ENCODE measurements at places on chromosomes 3 and 15.

GRCh38 chr15:70879401-70879800 is 12.8 kb downstream of the THAP10 start:
- no peak for DNase-seq

DNA sequence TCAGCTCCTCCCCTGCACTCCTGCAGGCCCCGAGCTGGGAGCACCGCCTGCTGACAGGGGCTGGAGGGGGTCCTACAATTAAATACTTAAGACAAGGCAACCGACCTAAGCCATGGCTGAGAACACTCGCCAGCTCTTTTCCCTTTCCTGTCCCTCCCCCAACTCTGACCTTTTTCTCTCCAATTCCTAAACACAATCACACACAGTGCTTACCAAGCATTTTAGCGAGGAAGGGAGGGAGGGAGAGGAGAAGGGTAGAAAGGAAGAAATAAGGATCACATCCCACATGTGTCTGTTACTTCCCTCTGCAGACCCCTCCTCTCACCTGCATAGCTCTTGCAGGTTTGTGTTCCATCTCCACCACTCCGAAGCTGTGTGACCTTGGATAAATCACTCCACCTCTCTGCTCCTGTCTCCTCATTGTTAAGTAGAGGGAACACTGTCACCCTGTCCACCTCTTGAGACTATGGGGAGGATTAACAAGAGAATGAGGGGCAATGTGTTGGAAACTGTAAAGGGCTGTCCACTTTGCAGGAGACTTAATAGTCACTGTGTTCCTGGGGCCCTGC is 63.6 kb downstream of the CYP11A1 start:
- peak; percentile 68 for DNase-seq

GRCh38 chr3:122415104-122415744 is 638 bp downstream of the WDR5B start:
- DNase-seq, result no peak

DNA sequence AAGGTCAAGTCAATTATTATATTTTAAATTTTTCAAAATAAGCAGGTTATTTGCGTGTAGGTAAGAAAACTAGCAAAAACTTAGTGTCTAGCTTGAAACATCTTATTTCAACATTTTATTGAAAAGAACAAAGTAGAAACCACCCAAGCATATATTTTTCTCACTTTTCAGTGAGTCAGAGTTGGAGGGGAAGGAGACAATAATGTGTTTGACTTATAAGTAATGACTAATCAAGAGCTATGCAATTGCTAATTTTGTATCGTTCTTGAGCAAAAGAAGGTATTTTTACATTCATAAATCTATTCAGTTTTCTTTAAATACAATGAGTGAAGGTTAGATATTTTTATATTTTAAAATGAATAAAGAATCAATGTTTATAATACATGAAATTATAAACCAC is 54.4 kb upstream of the P2RY1 start:
- no peak for DNase-seq

DNA sequence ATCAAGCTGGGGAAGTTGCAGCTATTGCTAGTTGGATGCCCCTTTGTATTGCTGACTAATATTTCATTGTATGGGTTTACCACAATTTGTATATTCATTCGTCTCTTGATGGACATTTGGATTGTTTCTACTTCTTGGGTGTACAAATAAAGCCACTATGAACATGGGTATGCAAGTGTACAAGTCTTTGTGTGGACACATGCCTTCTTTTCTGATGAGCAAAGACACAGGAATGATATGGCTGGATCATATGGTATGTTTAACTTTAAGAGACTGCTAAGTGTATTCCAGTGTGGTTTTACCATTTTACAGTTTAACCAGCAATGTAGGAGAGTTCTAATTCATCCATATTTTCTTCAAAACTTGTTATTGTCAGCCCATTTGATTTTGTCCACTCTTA is 32.2 kb downstream of the NECTIN3 start:
- DNase-seq, result no peak

- no peak for DNase-seq
Observed at GRCh38 chr3:9036404-9037131, 73.3 kb upstream of the RAD18 start.

GRCh38 chr3:32596909-32597369 is 26.3 kb upstream of the DYNC1LI1 start:
- no peak for DNase-seq

DNA sequence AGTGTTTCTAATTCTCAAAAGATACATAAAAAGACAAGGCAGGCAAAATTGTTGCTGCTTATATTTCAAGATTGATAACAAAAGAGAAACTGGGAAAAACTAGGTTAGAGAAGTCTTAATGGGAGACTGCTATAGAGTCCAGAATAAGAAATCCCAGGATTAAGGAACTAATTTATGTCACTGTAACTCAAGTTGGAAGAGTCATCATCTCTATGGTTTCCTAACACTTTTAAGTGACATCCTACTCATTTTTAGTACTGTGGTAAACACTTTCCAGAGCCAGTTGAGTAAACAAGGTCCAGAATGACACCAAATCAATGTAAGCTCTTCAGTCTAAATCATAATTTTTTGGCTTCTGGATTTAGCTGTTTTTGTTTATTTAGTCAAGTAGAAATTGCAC is 8.0 kb downstream of the CLDN16 start:
- no peak for DNase-seq

- peak; percentile 34 for DNase-seq
Observed at GRCh38 chr3:165624761-165625160, 212.5 kb downstream of the BCHE start.

DNA sequence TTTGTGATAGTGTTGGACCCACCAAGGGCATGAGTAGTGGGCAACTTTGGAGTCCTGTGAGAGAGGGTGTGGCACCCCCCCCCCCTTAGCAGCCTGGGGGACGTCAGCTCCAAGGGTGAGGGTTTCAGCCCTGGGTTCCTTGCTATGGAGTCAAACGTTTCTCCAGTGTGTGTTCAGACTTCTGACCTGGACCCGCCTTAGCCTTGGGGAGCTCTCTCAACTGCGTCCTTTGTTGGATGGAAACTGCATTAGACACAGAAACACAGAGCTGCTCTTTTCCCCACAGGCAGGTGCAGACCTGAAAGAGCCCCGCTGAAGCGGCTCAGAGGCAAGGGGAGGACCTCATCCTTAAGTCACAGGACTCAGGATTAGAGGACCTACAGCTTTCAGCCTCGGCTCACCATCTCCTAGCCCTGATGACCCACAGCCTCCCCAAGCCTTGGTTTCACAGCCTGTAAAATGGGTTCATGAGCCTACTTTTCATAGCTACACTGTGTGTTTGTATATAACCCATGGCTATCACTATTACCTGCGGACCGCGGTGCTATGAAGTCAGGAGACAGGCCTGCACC is 19.9 kb downstream of the ZNF710 start:
- DNase-seq, result no peak

DNA sequence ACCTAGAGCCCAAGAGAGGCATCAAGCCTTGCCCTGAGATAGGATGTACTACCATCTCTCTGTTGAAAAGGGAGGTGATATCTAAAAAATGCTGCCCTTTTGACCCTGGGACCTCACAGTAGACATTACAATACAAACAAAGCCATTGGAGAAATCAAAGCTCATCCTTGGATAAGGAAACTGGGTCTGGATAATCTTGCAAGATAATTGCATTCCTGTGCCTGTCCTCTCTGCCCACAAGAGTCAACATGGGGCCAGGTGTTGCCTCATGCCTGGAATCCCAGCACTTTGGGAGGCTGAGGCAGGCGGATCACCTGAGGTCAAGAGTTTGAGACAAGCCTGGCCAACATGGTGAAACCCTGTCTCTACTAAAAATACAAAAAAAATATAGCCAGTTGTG is 57.3 kb upstream of the DLG1 start:
- DNase-seq, result no peak

DNA sequence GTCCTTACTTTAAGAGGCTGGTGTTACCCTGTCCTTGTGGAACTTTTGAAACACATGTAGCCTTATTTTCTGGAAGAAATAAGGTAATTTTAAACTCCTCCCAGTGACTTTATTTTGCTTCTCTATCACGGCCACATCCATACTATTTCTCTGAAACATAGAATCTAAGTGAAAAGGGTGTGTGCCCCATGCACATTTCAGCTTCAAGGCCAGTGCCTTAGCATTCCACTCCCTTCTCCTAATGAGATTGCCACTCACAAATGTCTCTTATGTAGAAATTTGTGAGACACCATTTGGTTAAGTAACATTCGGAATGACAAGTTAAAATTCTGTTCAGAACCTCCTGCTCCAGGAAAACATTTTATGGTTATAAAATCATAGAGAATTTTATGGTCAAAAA is 562.7 kb downstream of the TUSC7 start:
- DNase-seq, result peak; percentile 13

DNA sequence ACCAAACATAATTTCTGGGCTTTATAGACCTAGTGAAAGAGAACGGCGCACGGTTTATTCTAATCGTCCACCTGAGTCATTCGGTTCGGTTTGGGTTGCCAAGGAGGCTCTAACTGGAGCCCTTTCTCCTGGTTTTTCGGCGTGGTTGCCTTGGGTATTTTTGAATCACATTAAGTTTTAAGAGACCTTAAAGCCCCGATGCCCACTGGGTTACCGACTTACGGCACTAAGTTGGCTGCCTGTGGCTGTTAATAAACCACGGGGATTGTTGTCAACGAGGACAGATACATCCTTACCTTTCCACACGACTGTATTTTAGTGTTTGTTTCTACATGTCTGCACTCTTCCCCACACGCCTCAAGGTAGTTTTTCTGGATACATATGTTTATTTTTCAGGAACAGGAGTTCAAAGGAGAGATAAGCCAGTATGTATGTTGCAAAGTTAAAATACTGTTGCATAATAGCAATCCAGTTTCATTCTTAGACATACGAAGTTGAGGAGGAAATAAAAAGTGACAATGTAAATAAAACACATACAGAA is 1.2 kb upstream of the ANP32A start:
- DNase-seq, result peak; percentile 55

- peak; percentile 28 for DNase-seq
Observed at GRCh38 chr3:169665264-169666075, 2.0 kb upstream of the MECOM start.

- no peak for DNase-seq
Observed at GRCh38 chr15:29130951-29131839, 138.4 kb downstream of the NSMCE3 start.

DNA sequence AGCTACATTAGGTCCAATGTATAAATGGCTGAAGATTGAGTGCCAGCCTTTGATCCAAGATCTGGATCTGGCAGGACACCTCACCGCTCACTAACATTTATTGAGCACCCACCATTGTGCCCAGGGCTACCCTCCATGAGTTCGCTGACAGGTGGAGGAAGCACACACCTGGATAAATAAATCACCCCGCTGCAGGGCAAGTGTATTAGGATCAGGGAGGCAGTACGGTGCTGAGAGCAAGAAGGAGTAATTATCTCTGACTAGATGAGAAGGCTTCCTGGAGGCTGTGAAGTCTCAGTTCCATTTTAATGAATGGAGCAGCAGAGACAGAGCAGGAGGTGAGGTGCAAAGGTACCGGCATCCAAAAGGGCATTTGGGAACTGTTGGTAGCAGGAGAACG is 104.1 kb downstream of the LIPC start:
- no peak for DNase-seq

DNA sequence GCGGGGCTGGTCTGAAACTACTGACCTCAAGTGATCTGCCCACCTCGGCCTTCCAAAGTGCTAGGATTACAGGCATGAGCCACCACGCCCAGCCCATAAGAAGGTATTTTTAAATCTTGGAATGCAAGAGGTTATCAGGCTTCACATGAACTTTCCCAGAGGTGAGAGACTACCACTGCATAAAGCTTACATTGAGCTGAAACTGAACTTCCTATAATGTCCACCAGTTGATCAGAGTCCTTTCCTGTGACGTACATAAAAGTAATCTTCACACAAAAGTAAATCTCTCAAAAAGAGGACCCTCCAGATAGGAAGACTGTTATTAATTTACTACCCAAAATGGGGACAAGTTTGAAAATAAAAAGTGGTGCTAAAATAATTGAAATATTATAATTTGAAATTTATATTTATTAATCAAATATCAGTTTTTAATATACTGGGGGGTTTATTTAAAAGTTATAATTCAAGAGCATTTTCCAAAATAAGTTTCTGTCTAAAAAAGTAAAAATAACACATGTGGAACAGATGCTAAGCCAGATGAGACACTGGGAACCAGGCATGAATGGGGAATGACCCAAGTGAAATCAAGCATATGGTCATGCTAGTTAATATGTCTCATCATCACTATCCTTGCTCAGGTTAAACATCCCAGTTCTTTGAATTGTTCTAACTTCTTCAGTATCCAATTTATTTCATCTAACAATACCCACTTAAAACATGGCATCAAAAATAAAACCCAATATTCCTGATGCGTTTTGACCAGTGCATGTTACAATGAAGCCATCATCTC is 269.9 kb upstream of the UBE2E2 start:
- no peak for DNase-seq

DNA sequence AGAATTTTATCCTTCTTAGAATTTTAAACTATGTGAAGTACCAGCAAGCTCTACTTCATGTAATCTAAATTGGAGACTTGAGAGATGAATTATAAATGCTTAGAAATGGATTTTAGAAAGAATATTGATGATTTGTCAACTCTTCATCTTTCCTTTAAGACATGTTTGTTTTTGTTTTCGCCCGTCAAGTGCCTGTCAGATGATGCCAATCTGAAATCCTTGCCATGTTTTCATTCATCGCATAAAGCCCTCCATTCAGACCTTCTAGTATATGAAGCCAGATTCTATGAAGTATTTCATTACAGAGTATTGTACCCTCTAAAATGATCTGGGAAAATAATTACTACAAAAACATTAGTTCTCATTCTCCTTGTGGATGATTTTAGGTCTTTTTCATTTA is 223.2 kb upstream of the SOX2 start:
- no peak for DNase-seq

GRCh38 chr3:32612547-32612946 is 41.9 kb upstream of the DYNC1LI1 start:
- no peak for DNase-seq

DNA sequence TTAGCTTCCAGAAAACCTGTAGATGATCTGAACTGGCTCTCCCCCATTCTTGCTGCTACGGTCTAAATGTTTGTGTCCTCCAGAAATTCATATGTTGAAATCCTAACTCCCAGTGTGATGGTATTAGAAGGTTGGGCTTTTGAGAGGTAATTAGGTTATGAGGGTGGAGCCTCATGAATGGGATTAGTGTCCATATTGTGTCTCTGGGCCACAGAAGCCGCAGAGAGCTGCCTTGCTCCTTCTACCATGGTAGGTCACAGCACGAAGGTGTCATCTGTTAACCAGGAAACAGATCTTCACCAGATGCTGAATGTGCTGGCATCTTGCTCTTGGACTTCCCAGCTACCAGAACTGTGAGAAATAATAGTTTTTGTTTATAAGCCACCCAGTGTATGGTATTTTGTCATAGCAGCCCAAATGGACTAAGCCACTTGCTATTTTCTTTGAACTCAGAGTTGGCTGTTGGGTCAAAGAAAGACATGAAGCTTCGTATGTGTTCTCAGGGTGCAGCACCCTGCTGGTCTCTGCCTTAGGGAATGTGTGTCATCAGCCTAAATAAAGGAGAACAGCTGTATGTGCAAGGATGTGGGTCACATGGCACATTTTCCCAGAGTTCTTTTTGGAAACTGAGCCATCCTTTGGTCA is 317.5 kb upstream of the SLCO3A1 start:
- DNase-seq, result peak; percentile 84

DNA sequence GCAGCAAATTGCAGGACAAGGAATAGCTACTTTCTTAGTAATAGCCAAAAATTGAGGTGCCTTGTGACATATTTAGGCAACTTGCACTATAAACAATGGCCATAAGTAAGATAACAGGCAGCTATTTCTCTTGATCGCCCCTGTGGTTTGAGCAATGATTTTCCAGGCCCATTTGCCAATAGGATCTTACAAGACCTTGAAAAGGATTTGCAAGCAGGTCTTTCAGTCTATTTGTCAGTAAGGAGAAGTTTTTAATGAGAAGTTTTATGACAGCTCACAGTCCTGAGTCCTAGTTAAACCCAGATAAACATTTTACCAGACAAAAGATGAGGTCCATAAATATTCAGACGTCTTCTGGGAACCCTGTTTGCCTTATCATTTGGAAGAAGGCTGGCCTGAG is 645.5 kb downstream of the RBMS3 start:
- DNase-seq, result no peak

Measured in NCI-H82 (cell line).